ENCODE measurements at places on chromosomes 16 and 17. TPM values are rescaled to one million over a fixed set of nuclear protein-coding genes. Genes with fewer than 3 reads are reported as not detected.

The MLYCD gene
- 37.0 TPM for total RNA-seq

The KRT15 gene
- not detected for total RNA-seq

DNA sequence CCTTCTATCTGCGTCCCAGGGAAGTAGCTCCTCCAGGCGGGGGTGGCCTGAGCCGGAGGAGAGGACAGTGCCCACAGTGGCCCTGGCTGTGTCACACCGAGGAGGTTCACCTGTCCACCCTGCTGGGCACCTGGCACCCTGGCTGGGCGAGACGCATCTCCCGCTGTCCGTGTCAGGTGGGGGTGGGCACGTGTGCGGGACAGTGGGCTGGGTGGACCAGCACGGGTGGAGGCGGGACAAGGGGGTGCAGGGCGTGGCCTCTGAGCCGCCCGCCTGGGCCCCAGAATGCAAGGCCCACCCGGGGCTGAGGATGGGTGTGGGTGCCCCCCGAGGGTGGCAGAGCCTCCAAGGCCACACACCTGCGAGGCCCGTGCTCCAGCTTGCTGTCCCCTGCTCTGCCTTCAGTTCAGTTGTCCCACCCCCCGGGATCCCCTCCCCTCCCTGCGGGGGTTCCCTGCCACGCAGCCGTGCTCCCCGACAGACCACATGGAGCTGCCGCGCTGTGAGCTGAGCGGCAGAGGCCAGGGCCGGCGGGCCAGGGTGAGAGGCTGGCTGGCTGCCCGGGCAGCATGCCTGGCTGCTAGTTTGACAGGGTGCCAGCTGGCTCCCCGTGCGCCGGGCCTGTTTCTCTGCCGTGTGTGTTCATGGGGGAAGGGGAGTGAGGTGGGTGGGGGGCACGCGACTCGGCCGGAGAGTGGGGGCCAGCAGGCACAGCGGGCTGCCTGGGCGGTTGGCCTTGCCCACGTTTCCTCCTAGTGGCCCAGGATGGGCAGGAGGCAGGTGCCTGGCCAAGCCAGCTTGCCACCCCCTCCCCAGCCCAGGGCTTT is 33.9 kb downstream of the BAHCC1 start:
- peak; percentile 83 for DNase-seq

- no peak for DNase-seq
Measured at GRCh38 chr17:29046473-29046839, 3.5 kb downstream of the PIPOX start.

GRCh38 chr17:74858672-74859458 is 820 bp downstream of the GRIN2C start:
- DNase-seq, result no peak

- peak; percentile 87 for DNase-seq
Measured at GRCh38 chr16:11224096-11224893, 31.7 kb downstream of the SOCS1 start.

GRCh38 chr16:80968386-80969113 is 38.1 kb downstream of the CMC2 start:
- DNase-seq, result no peak
